Umbilical cord (tissue), 2 donors: ENCODE measurements at places on chromosomes 1 and 21. TPM values are rescaled to one million over a fixed set of nuclear protein-coding genes. Genes with fewer than 3 reads are reported as not detected.

Gene S100A7
- total RNA-seq: not detected

Gene VWA5B1
- 0.24 TPM for total RNA-seq

Gene PPP1R8
- total RNA-seq: 26.2 TPM

Gene OR2T33
- total RNA-seq: 2.6 TPM

Gene S100A12
- not detected for total RNA-seq

Gene ADGRB2
- total RNA-seq: 13.2 TPM

Gene VAMP4
- 19.7 TPM for total RNA-seq

Gene PROX1
- 3.4 TPM for total RNA-seq

Gene UBXN10
- 0.48 TPM for total RNA-seq

Gene ZNF695
- 1.2 TPM for total RNA-seq

Gene SFT2D2
- 26.7 TPM for total RNA-seq

Gene HPCAL4
- total RNA-seq: 1.4 TPM

Gene CFAP141
- not detected for total RNA-seq

Gene WDR64
- total RNA-seq: 1.7 TPM

Gene POMGNT1
- 31.5 TPM for total RNA-seq

Gene BATF3
- 44.8 TPM for total RNA-seq

Gene CHIA
- total RNA-seq: 5.3 TPM

Gene ACP6
- 6.0 TPM for total RNA-seq

Gene ILDR2
- 4.1 TPM for total RNA-seq

Gene TRIM46
- 1.9 TPM for total RNA-seq

Gene HLX
- total RNA-seq: 3.6 TPM

Gene LRIF1
- 13.7 TPM for total RNA-seq

Gene TMEM52
- not detected for total RNA-seq

Gene MYOC
- total RNA-seq: not detected

Gene VSIG8
- total RNA-seq: not detected

Gene LCE3E
- not detected for total RNA-seq

Gene CELA2A
- not detected for total RNA-seq

Gene PLXNA2
- 12.0 TPM for total RNA-seq

Gene OR2L3
- 3.6 TPM for total RNA-seq
